Spleen (tissue), 13 donors: ENCODE measurements at places on chromosomes 6 and 20.

- DNase-seq, result no peak
These were observed 95.8 kb downstream of the BANF2 start for GRCh38 chr20:17795501-17796071.

- DNase-seq, result no peak
These were observed 166.0 kb upstream of the PLN start for GRCh38 chr6:118382126-118382525.

DNA sequence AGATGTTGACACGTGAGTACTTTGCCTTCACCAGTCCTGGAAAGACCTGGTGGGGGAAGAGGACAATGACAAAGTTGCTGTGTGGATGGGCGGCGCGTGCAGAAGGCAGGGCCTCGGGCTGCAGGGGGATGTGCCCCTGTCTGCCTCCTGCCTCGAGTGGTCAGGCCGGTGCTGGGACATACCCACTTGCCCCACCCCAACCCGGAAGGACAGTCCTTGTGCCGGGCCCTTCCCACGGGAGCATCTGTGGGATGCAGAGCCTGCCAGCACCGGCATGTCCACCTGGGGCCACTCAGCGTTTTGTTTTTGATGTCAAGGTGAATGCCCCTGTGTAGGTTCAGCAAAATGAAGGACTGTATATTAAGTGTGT is 60.5 kb upstream of the BHLHE23 start:
- DNase-seq, result peak; percentile 67

DNA sequence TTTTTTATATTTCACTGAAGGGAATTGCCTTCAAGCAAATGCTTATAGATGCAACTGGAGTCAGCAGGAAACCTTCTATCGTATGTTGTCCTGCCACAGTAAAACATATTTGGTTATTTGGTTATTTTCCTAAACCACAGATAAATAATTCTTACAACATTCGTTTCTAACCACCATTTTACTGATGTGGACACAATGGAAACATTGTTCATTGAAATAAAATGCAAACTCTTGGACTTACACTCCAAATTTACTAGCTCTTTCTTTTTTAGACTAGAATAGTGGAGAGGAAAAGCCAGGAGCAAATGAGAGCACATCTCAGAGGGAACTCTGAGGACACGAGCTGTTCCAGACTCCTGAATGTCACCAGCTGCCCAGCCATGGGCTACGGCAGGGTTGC is 114.8 kb downstream of the RPS12 start:
- no peak for DNase-seq

- DNase-seq, result no peak
These were observed 111.9 kb downstream of the SLC23A2 start for GRCh38 chr20:4889446-4889845.

DNA sequence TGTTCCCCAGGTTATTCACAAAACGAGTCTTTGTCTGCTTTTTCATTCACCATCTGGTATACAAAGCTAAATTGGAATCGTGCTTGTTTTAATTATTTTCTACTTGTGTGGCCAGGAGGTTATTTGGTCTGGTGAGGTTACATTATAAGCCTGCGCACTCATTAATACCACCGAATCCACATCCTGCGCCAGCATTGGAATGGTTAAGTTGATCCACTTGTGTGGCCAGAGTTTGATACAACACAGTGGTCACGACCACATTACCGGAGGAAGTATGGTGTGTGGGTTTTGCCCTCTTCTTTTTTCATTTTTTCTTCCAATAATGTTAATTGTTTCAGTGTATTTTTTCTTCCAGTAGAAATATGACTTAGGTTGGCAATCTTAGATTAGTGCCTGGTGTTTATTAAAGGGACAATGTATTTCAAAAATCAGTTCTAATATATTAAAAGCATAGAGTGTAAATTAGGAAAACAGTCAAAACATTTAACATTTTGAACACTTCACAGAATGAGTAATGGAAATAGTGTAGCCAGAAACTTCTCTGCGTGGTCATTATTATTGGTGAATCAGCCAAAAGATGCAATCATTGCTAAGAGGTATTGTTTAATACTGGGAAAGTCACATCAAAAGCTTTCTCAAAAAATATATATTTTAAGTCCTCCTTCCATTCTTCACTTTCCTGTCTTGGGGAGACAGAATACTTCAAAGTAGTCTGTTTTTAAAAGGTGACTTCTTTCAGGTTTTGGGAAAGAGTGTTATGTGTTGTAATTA is 84.5 kb downstream of the JARID2 start:
- no peak for DNase-seq

- no peak for DNase-seq
These were observed 33.1 kb upstream of the SIRPA start for GRCh38 chr20:1861996-1862662.

GRCh38 chr6:82227770-82228169 is 19.8 kb downstream of the IBTK start:
- no peak for DNase-seq

- DNase-seq, result no peak
These were observed 256.8 kb downstream of the PHACTR1 start for GRCh38 chr6:12973386-12973785.

DNA sequence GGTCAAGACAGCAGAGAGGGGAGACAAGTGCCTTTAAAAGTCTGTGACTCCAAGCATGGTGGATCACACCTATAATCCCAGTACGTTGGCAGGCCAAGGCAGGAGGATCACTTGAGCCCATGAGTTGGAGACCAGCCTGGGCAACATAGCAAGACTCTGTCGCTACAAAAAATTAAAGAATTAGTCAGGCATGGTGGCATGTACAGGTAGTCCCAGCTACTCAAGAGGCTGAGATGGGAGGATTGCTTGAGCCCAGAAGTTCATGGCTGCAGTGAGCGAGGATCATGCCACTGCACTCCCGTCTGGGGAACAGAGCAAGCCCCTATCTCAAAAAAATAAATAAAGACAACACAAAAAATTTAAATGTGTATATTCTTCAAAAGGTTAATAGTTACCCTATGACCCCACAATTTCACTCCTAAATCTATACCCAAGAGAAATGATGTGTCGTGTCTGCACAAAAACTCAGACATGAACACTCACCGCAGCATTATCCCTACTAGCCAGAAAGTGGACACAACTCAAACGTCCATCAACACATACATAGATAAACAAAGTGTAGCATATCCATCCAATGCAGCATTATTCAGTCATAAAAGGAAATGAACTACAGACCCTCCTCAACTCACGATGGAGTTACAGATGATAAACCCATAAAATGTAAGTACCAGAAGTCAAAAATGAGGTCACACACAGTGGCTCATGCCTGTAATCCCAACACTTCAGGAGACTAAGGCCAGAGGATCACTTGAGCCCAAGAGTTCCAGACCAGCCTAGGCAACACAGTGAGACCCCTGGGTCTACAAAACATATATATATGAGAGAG is 23.9 kb downstream of the ZMYND8 start:
- DNase-seq, result no peak

- no peak for DNase-seq
These were observed 22.6 kb downstream of the DYNLT1 start for GRCh38 chr6:158621694-158622544.

DNA sequence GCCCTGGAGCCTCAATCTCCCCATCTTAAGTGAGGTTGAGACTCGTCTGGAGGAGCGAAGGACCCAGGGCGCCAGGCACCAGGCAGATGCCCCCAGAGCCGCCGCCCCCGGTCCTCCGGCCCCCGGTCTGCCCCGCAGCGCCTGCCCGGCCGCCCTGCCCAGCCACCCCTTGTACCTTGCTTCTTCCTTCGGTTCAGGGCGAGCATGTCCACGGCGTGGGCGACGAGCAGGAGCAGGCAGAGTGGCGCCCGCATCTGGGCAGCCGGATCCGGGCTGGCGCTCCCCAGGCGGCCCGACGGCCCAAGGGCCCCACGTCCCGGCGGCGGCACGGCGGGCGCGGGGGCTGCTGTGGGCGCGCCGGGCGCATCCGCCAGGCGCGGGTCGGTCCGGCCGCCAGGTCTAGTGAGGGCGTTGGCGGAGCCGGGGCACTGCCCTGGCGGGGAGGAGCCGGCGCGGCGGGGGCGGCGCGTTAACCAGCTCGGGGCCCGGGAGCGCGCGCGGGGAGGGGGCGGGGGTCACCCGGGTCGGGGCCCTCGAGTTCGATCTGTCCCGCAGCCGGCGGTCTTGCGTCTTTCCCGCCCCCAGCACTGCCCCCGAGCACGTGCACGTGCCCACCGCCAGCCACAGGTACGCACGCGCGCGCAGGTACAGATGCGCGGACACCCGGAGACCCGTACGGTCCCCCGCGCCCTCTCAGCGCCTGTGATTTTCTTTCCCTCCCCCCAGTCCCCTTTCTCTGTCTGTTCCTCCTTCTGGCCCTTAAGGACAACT is at the start of gene RSPO4:
Gene RSPO4, minus strand, starts transcription at position 401 of the 771 bp plus-strand sequence. Its CDS starts 147 bp downstream, at position 254.
- DNase-seq, result no peak

- DNase-seq, result no peak
These were observed 11.4 kb downstream of the SENP6 start for GRCh38 chr6:75613056-75613501.

DNA sequence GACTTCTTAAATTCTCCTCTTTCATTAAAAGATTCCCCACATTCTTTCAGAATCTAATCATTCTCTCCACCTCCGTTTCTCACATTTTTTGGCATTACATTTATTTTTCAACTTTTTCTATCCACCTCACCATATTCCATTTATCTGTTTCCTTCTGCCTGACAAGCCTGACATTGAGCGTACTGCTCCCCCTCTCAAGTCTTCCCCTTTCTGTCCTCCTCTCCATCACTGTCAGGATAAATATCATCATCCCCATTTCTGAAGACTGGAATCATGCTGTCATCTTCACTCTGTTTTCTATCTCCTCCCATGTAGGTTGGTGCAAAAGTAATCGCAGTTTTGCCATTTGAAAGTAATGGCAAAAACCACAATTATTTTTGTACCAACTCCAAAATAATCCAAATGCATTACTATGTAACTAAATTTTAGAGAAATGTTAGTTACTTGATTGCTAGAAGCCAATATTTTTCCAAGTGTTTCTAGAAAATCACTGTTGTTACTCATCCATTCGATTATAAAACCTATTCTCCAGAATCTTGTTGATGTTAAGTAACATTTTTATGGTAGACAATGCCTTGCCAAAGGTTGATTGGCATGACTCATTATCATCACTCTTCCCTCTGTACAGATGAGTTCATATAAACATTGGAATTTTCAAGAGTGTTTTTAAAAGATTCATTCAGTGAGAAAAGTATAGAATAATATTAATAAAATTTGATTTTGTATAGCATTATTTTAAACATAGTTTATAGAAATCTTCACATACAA is 292.3 kb upstream of the RNF217 start:
- no peak for DNase-seq
